ENCODE measurements at places on chromosomes 1 and 21.

- DNase-seq: no peak
These were observed 2.1 kb downstream of the SELENBP1 start for GRCh38 chr1:151370211-151370911.

- no peak for DNase-seq
These were observed 191.8 kb downstream of the TPR start for GRCh38 chr1:186183219-186183618.

GRCh38 chr1:119718409-119718808 lies 6.7 kb downstream of the PHGDH start:
- no peak for DNase-seq

- DNase-seq: no peak
These were observed 61.3 kb upstream of the C1orf53 start for GRCh38 chr1:197841158-197841557.

GRCh38 chr1:100428160-100428559 lies 75.9 kb downstream of the CDC14A start:
- no peak for DNase-seq

- peak; percentile 82 for DNase-seq
These were observed 150.1 kb upstream of the SOD1 start for GRCh38 chr21:31509194-31510017.

- no peak for DNase-seq
These were observed 29.3 kb downstream of the CRYZ start for GRCh38 chr1:74703386-74704182.

DNA sequence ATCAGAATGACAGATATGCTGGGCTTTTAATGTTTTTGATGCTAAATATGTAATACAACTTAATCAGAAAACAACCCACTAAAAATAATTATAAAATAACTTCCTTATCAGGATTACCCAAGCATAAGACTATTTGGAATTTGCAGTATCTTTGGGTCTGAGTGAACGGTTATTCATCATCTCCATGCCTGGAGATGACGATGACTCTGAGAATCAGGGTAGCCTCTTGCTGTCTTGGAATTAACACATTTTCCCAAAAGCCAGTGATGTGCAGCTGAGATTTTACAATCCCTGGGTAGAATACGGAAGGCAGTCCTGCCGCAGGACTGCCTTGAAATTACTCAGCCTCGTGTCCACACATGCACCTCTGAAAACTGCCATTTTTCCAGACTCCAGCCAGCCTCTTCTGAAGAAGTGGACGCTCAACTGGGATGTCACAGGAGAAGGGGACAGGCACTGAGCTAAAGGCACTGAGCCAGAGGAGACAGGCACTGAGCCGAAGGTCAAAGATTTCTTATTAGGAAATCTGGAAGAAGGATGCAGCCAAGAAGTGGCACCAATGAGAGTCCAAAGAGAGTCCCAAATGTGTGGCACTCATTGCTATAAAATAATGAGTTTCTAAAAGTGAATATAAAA lies 85.5 kb downstream of the PGBD5 start:
- DNase-seq: no peak

DNA sequence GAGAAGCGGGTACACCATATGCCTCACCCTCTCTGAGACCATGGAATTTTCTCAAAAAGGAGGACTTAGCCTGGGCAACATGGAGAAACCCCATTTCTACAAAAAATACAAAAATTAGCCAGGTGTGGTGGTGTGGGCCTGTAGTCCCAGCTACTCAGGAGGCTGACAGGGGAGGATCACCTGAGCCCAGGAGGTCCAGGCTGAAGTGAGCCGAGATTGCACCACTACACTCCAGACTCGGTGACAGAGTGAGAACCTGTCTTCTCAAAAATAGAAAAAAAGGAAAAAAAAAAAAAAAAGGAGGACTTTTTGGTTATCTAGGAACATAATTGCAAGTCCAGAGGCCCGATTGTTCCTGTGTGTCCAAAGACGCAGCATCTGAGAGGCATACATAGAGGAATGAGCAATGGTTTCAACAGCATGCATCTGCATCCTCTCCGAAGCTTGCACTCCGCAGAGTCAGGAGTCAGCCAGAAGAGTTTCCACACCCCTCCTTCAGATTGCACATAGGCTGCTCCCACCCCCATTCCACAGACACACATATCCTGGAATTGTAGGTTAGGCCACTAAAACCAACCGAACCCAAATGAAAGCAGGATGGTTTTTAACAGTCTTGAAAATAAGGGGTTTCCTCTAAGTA lies 2.5 kb upstream of the TBX15 start:
- no peak for DNase-seq

DNA sequence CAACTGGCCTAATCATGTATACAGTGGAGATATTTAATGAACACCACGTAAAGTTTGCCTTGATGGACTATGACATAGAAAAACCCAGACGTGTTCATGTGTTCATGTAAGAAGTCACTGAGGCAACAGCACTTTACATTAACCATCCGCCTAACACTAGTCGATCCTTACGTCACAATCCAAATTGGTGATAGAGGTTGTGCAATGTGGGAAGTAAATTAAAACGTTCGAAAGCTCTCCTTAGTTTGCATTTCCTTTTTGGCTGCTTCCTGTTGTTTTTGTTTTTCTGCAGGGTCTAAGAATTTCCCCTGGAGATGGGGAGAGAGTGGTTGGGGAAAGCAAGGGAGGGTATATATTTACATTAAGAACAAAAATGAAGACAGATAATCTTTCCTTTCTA lies 587.5 kb upstream of the ADGRL2 start:
- no peak for DNase-seq

DNA sequence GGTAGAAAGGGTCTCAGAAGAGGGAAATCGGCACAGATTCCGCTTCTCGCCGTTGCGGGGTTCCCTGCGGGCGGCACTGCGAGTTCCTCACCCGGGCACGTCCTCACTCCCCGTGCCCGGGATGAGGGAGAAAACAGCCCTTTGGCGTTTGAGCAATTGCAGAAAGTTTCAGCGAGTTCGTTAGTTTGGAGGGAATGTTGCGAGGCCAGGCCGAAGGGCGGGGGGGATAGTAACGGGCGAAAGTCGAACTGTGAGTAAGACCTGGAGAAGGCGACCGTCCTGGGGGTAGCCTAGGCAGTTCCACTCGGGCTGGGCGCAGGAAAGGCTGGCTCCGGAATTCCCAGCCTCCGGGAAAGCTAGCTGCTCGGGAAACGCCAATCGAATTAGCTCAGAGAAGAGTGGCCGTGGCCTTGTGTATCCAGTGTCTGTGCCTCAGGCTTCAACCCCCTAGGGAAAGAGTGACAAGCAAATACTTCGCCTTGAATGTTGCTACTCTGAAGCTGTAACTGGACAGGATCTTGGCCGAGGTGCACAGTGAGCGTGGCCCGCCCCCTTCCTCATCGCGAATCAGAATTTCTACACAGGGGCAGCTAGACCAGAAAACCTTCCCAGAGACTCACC lies 787 bp downstream of the PTGFR start:
- DNase-seq: no peak

GRCh38 chr1:73659136-73659535 lies 538.8 kb downstream of the LRRIQ3 start:
- DNase-seq: no peak

- DNase-seq: no peak
These were observed 9.1 kb downstream of the RHOC start for GRCh38 chr1:112697781-112698201.

DNA sequence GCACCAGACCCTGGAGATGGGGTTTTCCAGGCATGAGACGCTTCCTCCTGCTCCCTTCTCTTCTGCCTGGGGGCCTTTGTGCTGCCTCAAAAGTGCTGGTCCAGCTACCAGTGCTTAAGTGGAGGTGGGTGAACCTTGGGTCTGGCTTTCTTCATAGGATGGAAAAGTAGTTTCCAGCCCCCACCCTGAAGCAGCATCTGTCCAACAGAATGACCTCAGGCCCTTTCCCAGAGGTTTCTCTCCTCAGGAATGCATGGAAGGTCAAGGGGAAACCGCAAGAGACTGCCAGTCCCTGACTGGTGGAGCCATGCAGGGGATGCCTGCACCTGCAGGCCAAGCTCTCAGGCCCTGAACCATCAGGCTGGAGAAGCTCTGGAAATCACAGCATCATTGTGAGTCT lies 63.8 kb downstream of the HMGB4 start:
- DNase-seq: no peak

- no peak for DNase-seq
These were observed 44.9 kb downstream of the ACTA1 start for GRCh38 chr1:229388897-229389580.

DNA sequence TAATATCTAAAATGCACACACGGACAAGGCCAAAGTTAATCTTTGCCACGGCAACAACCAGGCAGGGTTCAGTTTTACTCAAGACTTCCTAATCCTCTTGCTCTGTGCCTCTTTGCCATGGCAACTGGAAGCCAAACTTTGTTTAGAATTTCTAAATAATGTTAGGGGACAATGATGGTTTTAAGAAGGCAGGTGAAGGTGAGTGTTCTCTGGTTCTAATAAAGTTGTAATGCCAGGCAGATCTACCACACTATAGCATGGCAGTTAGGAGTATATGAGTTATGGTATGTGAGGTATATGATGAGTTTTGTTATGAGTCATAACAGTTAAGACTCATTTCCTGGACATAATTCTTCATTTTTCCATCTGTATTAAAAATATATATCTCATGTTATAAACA lies 2.7 kb downstream of the PTPRC start:
- DNase-seq: no peak

- no peak for DNase-seq
These were observed 9.0 kb upstream of the FAM131C start for GRCh38 chr1:16082283-16083038.

DNA sequence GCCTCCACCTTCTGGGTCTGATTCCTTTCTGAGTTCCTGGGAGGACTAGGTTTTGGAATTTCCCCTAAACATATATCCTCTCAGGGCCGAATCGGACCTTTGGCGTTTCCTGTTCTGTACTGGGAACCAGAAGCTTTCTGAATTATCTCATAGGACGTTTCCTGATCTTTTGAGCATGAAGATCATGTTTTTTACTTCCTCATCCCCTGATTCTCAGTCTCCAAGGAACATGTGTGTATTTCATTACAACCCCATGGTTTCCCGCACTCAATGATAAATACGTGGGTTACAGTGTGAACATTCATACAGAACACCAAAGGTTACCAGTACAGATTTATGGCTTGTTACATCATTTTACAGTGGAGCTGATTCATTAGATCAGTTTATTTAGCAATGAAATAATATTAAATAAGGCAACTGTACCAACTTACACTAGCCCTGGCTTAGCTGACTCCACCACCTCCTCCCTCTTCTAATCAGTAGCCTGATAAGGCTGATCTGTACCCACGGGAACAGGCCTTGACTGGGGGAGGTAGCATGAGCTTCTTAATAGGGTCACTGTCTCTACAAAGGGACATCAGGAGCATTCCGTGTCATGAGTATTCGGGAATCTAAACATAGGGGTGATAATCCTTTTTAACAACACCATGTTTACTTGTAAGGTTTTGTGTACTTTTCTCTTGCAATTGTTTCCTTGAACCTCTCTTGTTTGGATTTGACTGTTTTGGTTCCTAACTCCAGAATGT lies 57.8 kb upstream of the ERRFI1 start:
- no peak for DNase-seq

DNA sequence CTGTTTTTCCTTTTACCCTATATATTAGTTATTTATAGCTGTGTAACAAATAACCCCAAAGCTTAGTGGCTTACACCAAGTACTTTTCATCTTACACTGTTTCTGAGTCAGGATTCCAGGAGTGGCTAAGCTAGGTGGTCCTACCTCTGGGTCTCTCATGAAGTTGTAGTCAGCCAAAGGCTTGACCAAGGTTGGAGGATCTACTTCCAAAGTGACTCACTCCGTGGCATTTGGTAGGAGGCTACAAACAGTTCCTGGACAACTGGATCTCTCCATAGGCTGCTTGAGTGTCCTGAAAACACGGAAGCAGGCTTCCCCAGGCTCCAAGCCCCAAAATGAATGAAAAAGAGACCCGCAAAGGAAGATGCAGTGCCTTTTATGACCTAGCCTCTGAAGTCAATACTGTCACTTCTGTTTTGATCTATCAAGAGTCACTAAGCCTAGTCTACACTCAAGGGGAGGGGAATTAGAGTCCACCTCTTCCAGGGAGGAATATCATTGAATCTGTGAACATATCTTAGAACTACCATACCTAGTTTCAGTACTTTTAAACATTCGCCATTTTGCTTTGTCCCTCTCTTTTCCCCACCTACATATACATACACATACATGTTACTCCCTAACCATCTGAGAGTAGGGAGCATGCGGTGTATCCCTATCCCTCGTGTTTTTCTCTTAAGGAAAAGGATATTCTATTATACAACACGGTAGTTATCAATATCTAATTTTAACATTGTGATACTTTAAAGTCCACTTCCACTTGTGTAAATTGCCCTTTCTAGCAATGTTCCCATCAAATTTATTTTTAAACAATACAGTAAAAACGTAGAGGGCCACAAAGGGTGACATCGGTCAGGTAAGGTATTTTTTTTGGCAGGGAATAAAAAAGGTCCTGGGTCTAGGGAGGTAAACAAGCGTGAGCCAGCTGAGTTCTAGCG lies 67.2 kb downstream of the SLC35A3 start:
- no peak for DNase-seq

- DNase-seq: no peak
These were observed 12.4 kb downstream of the ADAR start for GRCh38 chr1:154595621-154596020.

DNA sequence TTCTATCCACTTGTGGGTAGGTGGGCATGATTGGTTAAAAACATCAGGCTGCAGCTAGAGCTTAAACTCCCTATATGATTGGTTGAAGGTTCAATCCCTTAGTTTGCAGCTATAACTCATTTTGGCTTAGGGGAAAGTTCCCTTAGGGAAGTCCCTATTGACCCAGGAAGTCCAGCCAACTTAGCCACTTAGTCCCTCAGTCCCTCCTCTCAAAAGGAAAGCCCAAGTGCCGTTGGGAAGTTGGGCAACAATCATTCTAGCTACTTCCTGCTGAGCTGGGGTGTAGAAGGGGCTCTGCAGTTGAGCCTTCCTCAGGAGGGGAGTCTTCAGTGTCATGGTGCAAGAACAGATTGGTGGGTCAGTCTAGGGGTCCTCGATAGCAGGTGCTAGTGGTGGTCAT lies 12.2 kb downstream of the MSTO1 start:
- DNase-seq: no peak

GRCh38 chr1:175845985-175846384 lies 102.6 kb upstream of the TNR start:
- no peak for DNase-seq

DNA sequence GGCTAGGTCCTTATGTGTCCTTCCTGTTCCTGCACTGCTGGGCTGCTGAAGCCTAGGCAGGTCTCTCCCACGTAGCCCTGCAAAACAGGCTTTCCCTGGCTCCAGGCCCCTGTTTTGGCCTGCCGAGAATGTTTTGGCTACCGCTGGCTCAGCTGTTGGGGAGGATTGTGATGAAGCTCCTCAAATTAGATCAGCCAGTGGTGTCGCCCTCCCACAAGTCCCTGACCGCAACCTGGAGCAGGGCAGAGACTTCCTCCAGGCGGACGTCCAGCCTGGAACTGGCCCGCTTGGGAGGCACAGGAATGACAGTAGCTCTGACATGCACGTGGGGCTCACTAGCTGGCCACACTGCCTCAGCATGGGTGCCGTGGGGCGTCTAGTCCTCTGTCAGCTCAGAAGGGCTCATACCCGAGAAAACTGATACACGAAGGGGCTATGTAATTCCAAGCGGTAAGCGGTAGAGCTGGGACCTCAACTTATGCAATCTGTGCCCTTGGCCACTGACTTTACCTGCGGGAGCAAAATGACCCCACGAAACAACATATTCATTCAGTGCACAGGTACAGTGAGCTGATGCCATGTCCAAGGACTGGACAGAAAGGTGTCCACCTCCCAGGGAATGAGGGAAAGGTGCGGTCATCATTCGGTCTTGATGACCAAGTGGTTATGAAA lies 26.6 kb downstream of the DHRS3 start:
- DNase-seq: no peak
